ENCODE measurements at places on chromosomes 11 and 22.

GRCh38 chr22:35443790-35444684 lies 44.1 kb downstream of the MCM5 start:
- DNase-seq, result no peak

GRCh38 chr11:133383689-133384088 lies 148.6 kb downstream of the OPCML start:
- no peak for DNase-seq

- DNase-seq, result no peak
These were observed 15.9 kb downstream of the MED15 start for GRCh38 chr22:20523086-20523983.

- DNase-seq, result no peak
These were observed 77.0 kb downstream of the PRMT3 start for GRCh38 chr11:20464518-20464917.

DNA sequence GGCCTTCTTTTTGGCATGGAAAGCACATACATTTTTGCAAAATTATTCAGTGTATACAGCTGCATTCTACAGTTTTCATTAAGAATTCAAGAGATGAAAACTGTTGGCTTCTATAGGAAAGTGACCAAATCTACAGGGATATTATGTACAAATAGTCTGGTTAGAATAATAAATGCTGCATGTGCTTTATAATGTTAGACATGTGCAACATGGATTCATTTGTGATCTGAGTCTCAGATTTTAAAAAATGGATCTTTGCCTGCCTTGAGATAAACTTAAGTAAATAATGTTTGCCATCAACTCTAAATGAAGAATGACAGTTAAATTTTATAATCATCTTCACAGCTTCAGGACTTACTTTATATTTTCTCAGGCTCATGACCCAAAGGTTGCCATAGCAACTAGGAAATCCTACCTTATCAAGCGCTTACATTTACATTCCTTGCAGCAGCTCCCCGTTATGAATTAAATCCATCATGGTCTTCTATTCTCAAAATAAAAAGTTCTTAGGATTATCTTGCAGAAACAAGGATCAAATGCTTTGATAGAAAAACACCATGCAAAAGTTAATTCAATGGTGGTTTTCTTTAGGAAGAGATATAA lies 200.2 kb downstream of the CADM1 start:
- DNase-seq, result no peak

DNA sequence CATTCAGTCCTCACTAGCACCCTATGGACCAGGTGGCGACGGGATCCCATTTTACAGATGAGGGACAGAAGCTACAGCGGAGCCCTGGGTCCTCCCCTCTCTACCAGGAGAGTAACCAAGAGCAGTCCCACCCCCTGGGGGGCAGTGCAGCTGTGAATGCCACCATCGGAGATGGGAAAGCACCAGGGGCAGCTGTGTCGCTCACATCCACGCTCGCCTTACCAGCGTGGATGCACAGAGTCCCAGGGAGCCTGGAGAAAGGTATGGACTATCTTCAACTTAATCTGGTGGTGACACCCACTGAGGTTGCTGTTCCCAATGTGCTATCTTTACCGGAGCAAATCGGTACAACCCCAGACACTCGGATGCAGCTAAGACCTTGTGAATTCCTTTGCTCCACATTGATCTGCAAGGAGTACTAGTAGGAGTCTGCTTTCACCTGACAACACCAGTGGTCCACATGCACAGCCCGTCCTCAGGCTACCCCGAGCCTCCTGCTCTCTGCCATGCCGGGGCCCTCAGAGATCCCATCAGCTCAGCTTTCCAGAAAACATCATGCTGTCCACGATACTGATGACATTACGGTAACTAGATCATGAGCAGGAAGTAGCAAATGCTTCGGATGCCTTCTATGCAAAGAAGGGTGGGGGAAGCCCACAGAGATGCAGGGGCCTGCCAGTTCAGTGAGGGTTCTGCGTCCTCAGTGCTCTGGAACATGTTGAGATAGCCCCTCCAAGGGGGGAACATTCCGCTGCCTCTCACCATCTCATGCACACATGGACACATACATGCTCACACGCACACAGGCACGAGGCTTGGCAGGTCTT lies 126.0 kb downstream of the CTTN start:
- no peak for DNase-seq

DNA sequence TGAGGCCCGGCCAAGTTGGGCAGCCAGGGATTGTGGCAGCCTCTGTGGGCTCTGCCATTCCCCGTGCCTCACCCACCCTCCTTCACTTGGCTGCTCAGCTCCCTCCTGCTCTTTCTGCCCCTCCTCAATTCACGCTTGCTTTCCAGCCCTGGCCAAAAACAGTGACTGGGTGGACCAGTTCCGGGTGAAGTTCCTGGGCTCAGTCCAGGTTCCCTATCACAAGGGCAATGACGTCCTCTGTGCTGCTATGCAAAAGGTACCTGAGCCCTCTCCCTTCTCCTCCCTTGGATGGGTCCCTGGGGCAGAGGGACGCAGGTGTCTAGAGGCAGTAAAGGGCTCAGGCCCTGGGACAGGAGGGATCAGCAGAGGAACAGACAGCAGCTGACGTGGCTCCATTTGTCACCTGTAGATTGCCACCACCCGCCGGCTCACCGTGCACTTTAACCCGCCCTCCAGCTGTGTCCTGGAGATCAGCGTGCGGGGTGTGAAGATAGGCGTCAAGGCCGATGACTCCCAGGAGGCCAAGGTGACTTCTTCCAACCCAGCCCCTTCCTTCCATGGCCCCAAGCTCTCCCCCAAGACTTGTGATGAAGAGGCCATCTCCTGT lies 2.7 kb downstream of the FREY1 start:
- no peak for DNase-seq

GRCh38 chr22:29116397-29117123 lies 43.7 kb downstream of the KREMEN1 start:
- DNase-seq, result no peak

DNA sequence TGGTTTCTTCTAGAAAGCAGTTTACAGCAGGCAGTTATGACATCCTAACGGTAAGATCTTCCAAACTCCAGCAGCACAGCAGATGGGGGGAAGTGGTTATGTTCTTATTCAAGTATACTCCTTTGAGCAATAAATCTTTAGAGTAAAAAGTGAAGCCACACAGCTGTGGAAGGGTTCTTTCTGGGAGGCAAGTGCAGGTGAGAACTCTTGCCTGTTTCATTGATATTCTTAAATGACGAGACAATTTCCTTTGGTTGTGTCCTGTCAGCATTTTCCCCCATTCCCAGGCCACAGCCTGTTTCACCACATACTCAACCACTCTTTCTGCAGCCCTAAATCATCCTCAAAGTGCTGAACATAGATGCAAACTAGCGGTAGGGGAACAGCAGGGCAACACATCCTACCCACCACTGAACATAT lies 207.3 kb upstream of the MTNR1B start:
- no peak for DNase-seq

DNA sequence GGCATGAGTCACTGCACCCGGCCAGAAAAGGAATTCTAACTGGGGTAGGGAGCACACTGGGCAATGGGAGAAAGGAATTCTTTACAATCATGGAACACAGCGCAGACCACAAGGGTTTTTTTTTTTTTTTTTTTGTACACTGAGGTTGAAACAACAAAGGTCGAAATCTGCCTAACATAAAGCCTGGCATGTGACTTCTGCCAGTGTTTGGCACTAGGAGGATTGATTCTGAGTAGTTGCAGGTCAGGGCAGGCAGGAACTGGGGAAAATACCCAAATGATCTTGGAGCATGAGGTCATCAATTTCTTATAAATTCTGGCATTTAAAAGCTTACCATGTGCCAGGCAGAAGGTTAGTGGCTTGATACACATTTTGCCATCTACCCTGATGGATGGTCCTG lies 202.0 kb upstream of the SNX19 start:
- no peak for DNase-seq

- DNase-seq, result no peak
These were observed 126.4 kb downstream of the KCNQ1OT1 start for GRCh38 chr11:2573240-2574042.

DNA sequence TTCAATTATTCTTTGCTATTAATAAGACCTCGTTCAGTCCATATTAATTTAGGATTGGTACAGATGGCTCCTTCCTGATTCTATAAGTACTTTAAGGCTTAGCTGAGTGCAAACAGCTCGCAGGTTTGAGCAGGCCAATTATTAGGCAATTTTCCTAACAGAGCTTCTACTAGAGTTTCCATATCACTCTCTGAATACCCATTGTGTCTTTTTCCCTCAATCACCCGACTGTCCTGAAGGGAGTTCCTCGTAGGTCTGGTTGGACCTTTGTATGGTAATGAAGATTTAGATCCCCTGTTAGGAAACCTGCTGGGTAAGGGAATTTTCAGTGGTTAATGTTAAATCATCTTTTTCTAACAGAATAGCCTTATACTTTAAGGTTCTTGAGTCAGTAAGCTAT lies 61.1 kb downstream of the ARHGAP42 start:
- DNase-seq, result no peak
